Esophagus squamous epithelium (tissue), 5 donors: ENCODE measurements at places on chromosomes 16 and 17.

- peak overlapping the region; percentile 75 for H3K27ac ChIP-seq
- H3K4me1 ChIP-seq = peaks cover 52% of the 10 kb centered on the region
- H3K4me3 ChIP-seq = peak overlapping the region; percentile 89
- peaks cover 4% of the 10 kb centered on the region for H3K36me3 ChIP-seq
- DNase-seq = no peak
Observed at GRCh38 chr17:82021107-82021899, 1.4 kb downstream of the CENPX start.

GRCh38 chr17:20611309-20611708 is 31.8 kb downstream of the CDRT15L2 start:
- no peak for DNase-seq
- H3K4me1 ChIP-seq = no peaks in the 10 kb centered on the region
- no peaks in the 10 kb centered on the region for H3K27me3 ChIP-seq
- no peaks in the 10 kb centered on the region for H3K36me3 ChIP-seq

DNA sequence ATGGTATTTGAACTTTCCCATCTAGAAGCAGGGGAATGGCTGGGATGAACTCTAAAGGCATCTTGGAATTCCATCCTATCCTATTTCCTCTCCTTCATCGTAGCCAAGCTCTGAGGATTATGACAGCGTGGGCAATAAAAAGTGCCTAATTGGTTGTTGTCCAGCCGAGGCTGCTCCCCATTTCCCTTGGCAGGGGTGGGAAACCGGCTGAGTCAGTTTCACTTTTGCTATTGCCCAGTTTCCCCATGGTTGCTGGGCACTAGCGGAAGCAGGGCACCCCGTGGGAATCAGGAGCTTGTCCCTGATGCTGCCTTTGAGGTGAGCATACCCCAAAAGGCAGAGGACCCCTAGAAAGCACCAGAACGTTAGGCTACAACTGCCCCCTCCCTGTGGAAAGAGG is 13.8 kb upstream of the SP2 start:
- H3K27me3 ChIP-seq = no peaks in the 10 kb centered on the region
- peak overlapping the region; percentile 23 for H3K27ac ChIP-seq
- H3K4me1 ChIP-seq = peaks cover 19% of the 10 kb centered on the region
- DNase-seq = no peak
- H3K36me3 ChIP-seq = no peaks in the 10 kb centered on the region

- DNase-seq = no peak
- no peak overlapping the region for H3K4me3 ChIP-seq
- no peaks in the 10 kb centered on the region for H3K27me3 ChIP-seq
- no peak overlapping the region for H3K27ac ChIP-seq
- no peaks in the 10 kb centered on the region for H3K36me3 ChIP-seq
- H3K4me1 ChIP-seq = peaks cover 12% of the 10 kb centered on the region
Observed at GRCh38 chr17:76445697-76446448, 7.1 kb downstream of the UBE2O start.

- no peaks in the 10 kb centered on the region for H3K27me3 ChIP-seq
- no peak overlapping the region for H3K27ac ChIP-seq
- H3K4me3 ChIP-seq = no peak overlapping the region
- peaks cover 4% of the 10 kb centered on the region for H3K36me3 ChIP-seq
- DNase-seq = no peak
Observed at GRCh38 chr17:30493780-30494179, 16.6 kb downstream of the GOSR1 start.

GRCh38 chr17:39014044-39014794 is 47.0 kb upstream of the FBXO47 start:
- no peak for DNase-seq
- H3K27ac ChIP-seq = peak overlapping the region; percentile 55
- no peaks in the 10 kb centered on the region for H3K27me3 ChIP-seq
- no peak overlapping the region for H3K4me3 ChIP-seq

- H3K27ac ChIP-seq = no peak overlapping the region
- no peak overlapping the region for H3K4me3 ChIP-seq
- DNase-seq = no peak
- no peaks in the 10 kb centered on the region for H3K36me3 ChIP-seq
- no peaks in the 10 kb centered on the region for H3K27me3 ChIP-seq
Observed at GRCh38 chr17:76593384-76593826, 7.7 kb upstream of the ST6GALNAC2 start.

- DNase-seq = no peak
- peaks cover 70% of the 10 kb centered on the region for H3K4me1 ChIP-seq
Observed at GRCh38 chr17:78925662-78926555, 722 bp upstream of the TIMP2 start.

DNA sequence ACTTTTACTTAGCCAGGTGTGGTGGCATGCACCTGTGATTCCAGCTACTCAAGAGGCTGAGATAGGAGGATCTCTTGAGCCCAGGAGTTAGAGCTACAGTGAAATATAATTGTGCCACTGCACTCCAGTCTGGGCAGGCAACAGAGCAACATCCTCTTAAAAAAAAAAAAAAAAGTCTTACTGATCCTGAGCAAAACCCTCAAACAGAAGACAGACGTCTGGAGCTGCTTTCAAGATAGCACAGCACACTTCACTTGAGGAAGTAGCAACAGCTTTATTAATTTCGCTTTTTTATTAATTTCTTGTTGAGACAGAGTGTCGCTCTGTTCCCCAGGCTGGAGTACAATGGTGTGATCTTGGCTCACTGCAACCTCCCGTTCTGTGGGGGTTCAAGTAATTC is 10.2 kb upstream of the GGA2 start:
- no peak overlapping the region for H3K27ac ChIP-seq
- H3K4me1 ChIP-seq = no peaks in the 10 kb centered on the region
- DNase-seq = no peak
- no peaks in the 10 kb centered on the region for H3K27me3 ChIP-seq
- peaks cover 63% of the 10 kb centered on the region for H3K36me3 ChIP-seq

DNA sequence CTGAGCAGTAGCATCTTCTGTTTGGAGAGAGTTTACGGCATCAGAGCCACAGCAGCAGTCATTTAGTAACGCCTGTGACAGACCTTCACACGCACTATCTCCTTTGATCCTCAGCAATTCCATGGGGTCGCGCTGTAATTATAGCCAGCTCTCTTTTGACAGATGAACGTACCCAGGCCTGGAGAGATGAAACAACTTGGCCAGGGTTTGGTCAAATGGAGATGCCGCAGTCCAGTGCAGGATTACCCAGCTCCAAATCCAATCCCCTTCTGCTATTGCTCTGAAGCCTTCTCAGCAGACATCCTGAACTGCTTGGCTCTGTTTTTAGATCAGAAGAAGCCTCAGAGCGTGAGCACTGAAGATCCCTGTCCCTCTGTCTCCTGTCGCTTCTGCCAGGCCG is 83.9 kb downstream of the SOX9 start:
- H3K27ac ChIP-seq = no peak overlapping the region
- no peak for DNase-seq
- no peaks in the 10 kb centered on the region for H3K4me1 ChIP-seq
- no peak overlapping the region for H3K4me3 ChIP-seq
- H3K27me3 ChIP-seq = no peaks in the 10 kb centered on the region
- H3K36me3 ChIP-seq = no peaks in the 10 kb centered on the region

- no peaks in the 10 kb centered on the region for H3K36me3 ChIP-seq
- no peak overlapping the region for H3K4me3 ChIP-seq
- DNase-seq = no peak
- no peaks in the 10 kb centered on the region for H3K27me3 ChIP-seq
- H3K27ac ChIP-seq = no peak overlapping the region
- peaks cover 9% of the 10 kb centered on the region for H3K4me1 ChIP-seq
Observed at GRCh38 chr16:80463326-80463725, 77.5 kb upstream of the DYNLRB2 start.

GRCh38 chr17:69525920-69526841 is 111.7 kb downstream of the MAP2K6 start:
- H3K4me3 ChIP-seq = no peak overlapping the region
- no peak overlapping the region for H3K27ac ChIP-seq
- no peaks in the 10 kb centered on the region for H3K4me1 ChIP-seq
- H3K36me3 ChIP-seq = peaks cover 37% of the 10 kb centered on the region
- H3K27me3 ChIP-seq = no peaks in the 10 kb centered on the region
- no peak for DNase-seq

GRCh38 chr17:45042346-45043120 is 8.9 kb downstream of the DCAKD start:
- H3K27ac ChIP-seq = peak overlapping the region; percentile 99
- H3K4me3 ChIP-seq = no peak overlapping the region
- H3K27me3 ChIP-seq = no peaks in the 10 kb centered on the region
- no peak for DNase-seq

DNA sequence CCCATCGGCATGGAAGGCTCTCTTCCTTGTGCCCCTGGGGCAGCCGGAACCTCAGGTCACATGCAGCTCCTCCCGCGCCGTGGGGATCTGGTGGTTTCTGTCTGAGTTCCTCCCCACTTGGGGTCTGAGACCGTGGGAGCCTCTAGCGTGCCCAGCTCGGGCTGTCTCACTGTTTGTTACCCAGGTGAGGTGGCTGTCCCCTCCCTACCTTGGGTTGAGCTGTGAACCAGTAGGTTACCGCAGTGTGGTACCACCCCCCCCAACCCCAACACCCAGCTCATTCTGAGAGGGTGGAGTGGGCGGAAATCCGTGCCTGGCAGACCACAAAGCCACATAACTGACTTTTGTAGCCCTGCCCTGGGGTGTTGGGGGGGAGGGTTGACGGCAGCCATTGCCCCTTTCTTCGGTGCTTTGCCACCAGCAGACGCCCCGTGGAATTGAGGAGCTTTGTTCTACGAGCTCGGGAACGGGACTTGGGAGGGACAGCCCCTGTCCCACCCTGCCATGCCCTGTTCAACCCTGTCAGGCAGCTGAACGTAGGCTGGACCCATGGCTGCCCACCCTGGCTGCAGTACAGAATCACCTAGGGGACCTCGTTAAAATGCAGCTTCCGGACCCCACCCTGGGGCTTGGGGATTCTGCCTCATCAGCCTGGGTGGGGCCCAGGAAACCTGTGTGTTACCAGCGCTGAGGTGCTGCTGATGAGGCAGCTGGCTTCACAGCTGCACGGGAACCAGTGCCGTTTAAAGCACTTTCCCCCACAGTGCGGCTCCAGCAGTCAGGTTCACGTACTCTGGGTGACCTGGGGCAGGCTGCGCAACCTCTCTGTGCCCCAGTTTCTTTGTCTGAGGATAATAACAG is 18.5 kb downstream of the RAP1GAP2 start:
- no peak overlapping the region for H3K27ac ChIP-seq
- H3K4me1 ChIP-seq = peaks cover 6% of the 10 kb centered on the region
- H3K27me3 ChIP-seq = no peaks in the 10 kb centered on the region
- no peak overlapping the region for H3K4me3 ChIP-seq
- no peak for DNase-seq

DNA sequence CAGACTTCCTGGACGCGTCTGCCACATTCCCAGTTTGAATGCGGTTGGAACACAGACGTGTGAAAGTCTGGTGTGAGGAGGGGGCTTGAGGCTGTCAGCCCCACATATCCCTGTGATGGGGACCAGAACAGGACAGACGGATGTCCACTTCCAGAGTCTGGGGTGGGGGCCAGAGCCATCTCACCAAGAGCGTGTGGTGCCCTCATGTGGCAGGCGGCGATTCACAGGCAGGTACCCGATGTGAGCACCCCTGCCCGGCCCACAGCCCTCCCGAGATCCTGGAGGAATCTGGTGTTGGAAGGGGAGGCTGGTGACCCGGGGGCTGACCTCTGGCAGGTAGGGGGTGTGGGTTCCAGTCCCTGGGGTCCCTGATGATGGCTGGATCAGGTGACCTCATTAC is 51.5 kb downstream of the ENGASE start:
- H3K4me1 ChIP-seq = no peaks in the 10 kb centered on the region
- H3K27me3 ChIP-seq = no peaks in the 10 kb centered on the region
- DNase-seq = no peak
- no peak overlapping the region for H3K27ac ChIP-seq

GRCh38 chr16:79810449-79811189 is 210.1 kb upstream of the MAF start:
- peak overlapping the region; percentile 21 for H3K27ac ChIP-seq
- no peaks in the 10 kb centered on the region for H3K36me3 ChIP-seq
- no peak for DNase-seq
- H3K27me3 ChIP-seq = no peaks in the 10 kb centered on the region

DNA sequence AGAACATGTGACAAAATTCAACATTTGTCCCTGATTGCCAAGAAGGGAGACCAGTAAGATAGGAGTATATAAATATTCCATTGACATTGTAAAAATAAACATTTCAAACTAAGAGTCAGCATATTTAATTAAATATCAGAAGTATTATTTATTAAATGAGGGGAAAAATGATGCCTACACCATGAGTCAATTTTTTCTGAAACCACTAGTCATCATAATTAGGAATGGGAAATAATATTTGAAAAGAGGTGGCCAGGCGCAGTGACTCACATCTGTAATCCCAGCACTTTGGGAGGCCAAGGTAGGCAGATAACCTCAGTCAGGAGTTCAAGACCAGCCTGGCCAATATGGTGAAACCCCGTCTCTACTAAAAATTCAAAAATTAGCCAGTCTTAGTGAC is 2.1 kb downstream of the CMTM1 start:
- peaks cover 40% of the 10 kb centered on the region for H3K36me3 ChIP-seq
- DNase-seq = no peak
- no peaks in the 10 kb centered on the region for H3K27me3 ChIP-seq
- no peak overlapping the region for H3K27ac ChIP-seq
- no peaks in the 10 kb centered on the region for H3K4me1 ChIP-seq

- H3K4me3 ChIP-seq = no peak overlapping the region
- DNase-seq = no peak
Observed at GRCh38 chr17:44864831-44865230, 17.1 kb downstream of the HIGD1B start.

DNA sequence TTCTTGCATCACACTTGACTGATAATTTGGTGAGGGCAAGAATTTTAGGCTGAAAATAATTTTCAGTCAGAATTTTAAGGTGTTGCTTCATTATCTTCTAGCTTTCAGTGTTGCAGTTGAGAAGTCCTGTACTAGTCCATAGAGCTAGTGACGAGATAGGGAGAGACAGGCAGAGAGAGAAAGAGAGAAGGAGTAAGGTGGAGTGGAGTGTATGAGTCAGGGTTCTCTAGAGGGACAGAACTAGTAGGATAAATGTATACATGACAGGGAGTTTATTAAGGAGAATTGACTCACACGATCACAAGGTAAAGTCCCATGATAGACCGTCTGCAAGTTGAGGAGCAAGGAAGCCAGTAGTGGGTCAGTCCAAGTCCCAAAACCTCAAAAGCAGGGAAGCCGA is 127.2 kb downstream of the UTP18 start:
- H3K36me3 ChIP-seq = no peaks in the 10 kb centered on the region
- H3K27ac ChIP-seq = no peak overlapping the region
- no peaks in the 10 kb centered on the region for H3K4me1 ChIP-seq
- no peak for DNase-seq
- no peaks in the 10 kb centered on the region for H3K27me3 ChIP-seq
- no peak overlapping the region for H3K4me3 ChIP-seq

GRCh38 chr16:86355951-86356350 is 154.4 kb upstream of the FOXF1 start:
- H3K27ac ChIP-seq = no peak overlapping the region
- no peaks in the 10 kb centered on the region for H3K36me3 ChIP-seq
- DNase-seq = no peak
- no peaks in the 10 kb centered on the region for H3K27me3 ChIP-seq
- no peak overlapping the region for H3K4me3 ChIP-seq

GRCh38 chr17:61700252-61700651 is 109.2 kb upstream of the NACA2 start:
- H3K27me3 ChIP-seq = no peaks in the 10 kb centered on the region
- H3K36me3 ChIP-seq = no peaks in the 10 kb centered on the region
- DNase-seq = no peak

- no peak for DNase-seq
- H3K36me3 ChIP-seq = no peaks in the 10 kb centered on the region
- H3K27me3 ChIP-seq = no peaks in the 10 kb centered on the region
- H3K27ac ChIP-seq = peak overlapping the region; percentile 67
Observed at GRCh38 chr16:74563828-74564263, 43.1 kb downstream of the GLG1 start.

GRCh38 chr17:28726226-28726626 is at the start of gene TLCD1:
Gene TLCD1 (minus strand): TSS chr17:28726233. CDS start chr17:28726097, 136 bp downstream.
- DNase-seq = no peak
- H3K36me3 ChIP-seq = peaks cover 38% of the 10 kb centered on the region
- H3K4me1 ChIP-seq = peaks cover 56% of the 10 kb centered on the region
- peak within 1 kb of the TSS; percentile 99 for H3K27ac ChIP-seq
- peak within 1 kb of the TSS; percentile 75 for H3K4me3 ChIP-seq
